CD8-positive, alpha-beta memory T cell (primary cell): ENCODE measurements at places on chromosomes 4 and X. TPM values are rescaled to one million over a fixed set of nuclear protein-coding genes. Genes with fewer than 3 reads are reported as not detected.

Gene NPY2R
- not detected for total RNA-seq

Gene MRPL1
- 88.4 TPM for total RNA-seq

Gene VGLL1
- not detected for total RNA-seq

Gene PHOX2B
- total RNA-seq: not detected

Gene ZDHHC15
- 0.26 TPM for total RNA-seq

Gene ALAS2
- total RNA-seq: not detected

Gene ZNF141
- 22.1 TPM for total RNA-seq

Gene RTL3
- not detected for total RNA-seq

Gene FGB
- total RNA-seq: not detected

Gene BEX5
- total RNA-seq: 1.5 TPM

Gene SPANXB1
- not detected for total RNA-seq

Gene RIBC1
- total RNA-seq: 1.2 TPM

Gene BST1
- 0.44 TPM for total RNA-seq

Gene TTC29
- not detected for total RNA-seq

Gene PDE6B
- 10.1 TPM for total RNA-seq

Gene SASH3
- 140 TPM for total RNA-seq
